Cardiac ventricle fibroblast (primary cell): ENCODE measurements at places on chromosomes 7 and 10. TPM values are rescaled to one million over a fixed set of nuclear protein-coding genes. Genes with fewer than 3 reads are reported as not detected.

PSD gene
- 19.5 and 19.7 TPM in 2 replicates for total RNA-seq

HOXA10 gene
- not detected in 2 replicates for total RNA-seq

NFKB2 gene
- 18.5 and 23.3 TPM in 2 replicates for total RNA-seq

VDAC2 gene
- 108 and 116 TPM in 2 replicates for total RNA-seq

CYP17A1 gene
- total RNA-seq, result not detected in 2 replicates

NOS3 gene
- total RNA-seq, result 2.1 and 3.1 TPM in 2 replicates

TET1 gene
- total RNA-seq, result 3.1 and 3.6 TPM in 2 replicates

H2BK1 gene
- not detected in 2 replicates for total RNA-seq

CPED1 gene
- 8.4 and 10.5 TPM in 2 replicates for total RNA-seq

CFAP70 gene
- 0.50 and 1.2 TPM in 2 replicates for total RNA-seq

OR9A4 gene
- not detected in 2 replicates for total RNA-seq

NUTM2B gene
- 0.49 and 1.3 TPM in 2 replicates for total RNA-seq

CNNM1 gene
- 0.05 and 0.06 TPM in 2 replicates for total RNA-seq

ASB10 gene
- total RNA-seq, result not detected in 2 replicates

CYP26C1 gene
- total RNA-seq, result under 0.01 and 0.05 TPM in 2 replicates

SPDYE2B gene
- total RNA-seq, result not detected in 2 replicates

VAX1 gene
- not detected in 2 replicates for total RNA-seq

NRAP gene
- not detected in 2 replicates for total RNA-seq

PIK3CG gene
- total RNA-seq, result 0.39 and 1.2 TPM in 2 replicates

SHH gene
- not detected in 2 replicates for total RNA-seq

PDZD7 gene
- total RNA-seq, result 0.06 and 1.4 TPM in 2 replicates

SPDYE3 gene
- total RNA-seq, result not detected in 2 replicates

HGF gene
- total RNA-seq, result 264 and 285 TPM in 2 replicates

PGAM1 gene
- total RNA-seq, result 296 and 398 TPM in 2 replicates

AKR1C8 gene
- total RNA-seq, result not detected in 2 replicates

PNLIP gene
- not detected in 2 replicates for total RNA-seq

SPDYE2 gene
- total RNA-seq, result not detected in 2 replicates

MACC1 gene
- not detected in 2 replicates for total RNA-seq

GRM8 gene
- not detected in 2 replicates for total RNA-seq

SMKR1 gene
- not detected in 2 replicates for total RNA-seq

EEF1AKMT2 gene
- 12.7 and 15.9 TPM in 2 replicates for total RNA-seq

TMEM229A gene
- total RNA-seq, result 7.6 and 9.2 TPM in 2 replicates

FGL2 gene
- 0.54 and 0.75 TPM in 2 replicates for total RNA-seq

TSPAN14 gene
- 34.4 and 54.2 TPM in 2 replicates for total RNA-seq

WEE2 gene
- not detected in 2 replicates for total RNA-seq

MYH16 gene
- not detected in 2 replicates for total RNA-seq

BAMBI gene
- total RNA-seq, result 12.0 and 16.9 TPM in 2 replicates

ZSCAN25 gene
- 6.1 and 6.3 TPM in 2 replicates for total RNA-seq

DOCK4 gene
- 6.3 and 11.2 TPM in 2 replicates for total RNA-seq

TMEM196 gene
- total RNA-seq, result not detected in 2 replicates

KCP gene
- not detected in 2 replicates for total RNA-seq
